ENCODE measurements at places on chromosomes 1 and 21.

DNA sequence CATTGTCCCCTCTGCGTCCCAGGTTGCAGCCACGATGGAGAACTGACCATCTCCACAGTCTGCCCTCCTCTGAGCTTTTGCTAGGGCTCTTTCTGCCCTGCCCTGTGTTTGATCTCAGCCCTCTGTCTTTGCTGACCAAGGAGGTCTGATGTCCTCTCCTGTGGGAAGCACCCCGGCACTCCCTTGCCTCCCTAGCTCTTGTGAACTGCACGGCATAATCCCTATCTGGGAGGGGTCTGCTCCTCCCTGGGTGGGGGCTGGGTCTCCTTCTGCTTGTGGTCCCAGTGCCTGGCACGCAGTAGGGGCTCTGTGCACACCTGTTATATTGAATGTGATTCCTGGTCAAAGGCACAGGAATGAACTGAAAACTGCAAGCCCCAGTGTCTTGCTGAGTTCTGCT is 2.4 kb downstream of the DRAXIN start:
- no peak for DNase-seq

DNA sequence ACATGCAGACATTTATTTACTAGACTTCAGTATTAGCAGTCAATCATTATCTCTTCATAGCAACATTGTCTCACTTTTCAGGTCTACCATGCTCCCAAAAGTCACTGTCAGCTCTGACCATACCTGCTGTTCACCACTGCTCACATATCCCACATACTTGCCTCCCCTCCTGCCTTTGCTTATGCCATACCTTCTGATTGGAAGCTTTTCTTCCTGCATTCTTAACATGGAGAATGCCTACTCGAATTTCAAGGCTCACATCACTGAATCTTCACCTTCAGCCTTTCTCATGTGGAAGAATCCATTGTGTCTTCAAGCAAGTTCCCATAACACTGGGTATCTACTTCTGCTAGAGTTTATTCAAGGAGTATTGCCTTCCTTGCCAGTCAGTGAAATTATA is 135.4 kb downstream of the NTNG1 start:
- DNase-seq, result no peak

DNA sequence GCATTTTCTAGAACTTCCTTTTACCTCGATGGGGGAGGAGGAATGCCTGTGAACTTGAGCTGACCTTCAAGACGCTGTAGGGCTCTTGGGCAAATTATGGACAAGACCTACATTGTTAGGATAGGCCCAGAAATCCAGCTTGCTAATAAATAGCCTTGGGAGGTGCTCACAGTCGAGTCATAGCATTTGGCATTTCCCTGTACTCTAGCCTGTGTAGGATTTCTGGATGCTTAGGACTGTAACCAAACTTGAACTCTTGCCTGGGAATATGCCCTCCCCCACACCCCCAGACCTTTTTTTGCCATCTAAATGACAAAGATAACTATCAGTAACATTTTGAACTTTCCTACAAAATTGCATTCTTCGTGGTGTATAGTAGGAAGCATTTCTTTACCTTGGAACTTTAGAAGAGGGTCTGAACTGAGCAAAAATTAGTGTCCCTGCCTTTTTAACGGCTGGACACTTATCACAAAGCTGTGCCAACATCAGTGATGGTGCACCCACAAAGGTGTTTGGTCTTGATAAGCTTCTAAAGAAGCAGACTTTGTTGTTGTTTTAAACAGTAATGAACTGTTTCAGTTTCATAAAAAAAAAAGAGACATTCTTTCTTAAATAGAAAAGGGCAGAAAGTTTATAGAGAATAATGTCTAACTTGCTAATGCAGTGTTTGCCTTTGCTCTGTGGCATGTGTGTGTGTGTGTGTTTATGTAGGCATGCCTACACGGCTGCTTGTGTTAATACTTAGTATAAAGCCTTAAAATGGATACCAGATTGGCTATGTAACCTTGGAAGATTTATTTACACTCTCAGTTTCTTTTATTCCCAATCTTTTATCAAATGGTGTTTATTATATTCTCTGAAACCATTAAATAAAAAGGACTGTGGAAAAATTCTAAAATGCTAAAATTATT is 88.2 kb downstream of the NFIA start:
- no peak for DNase-seq

- no peak for DNase-seq
Measured at GRCh38 chr1:84265867-84266266, 35.6 kb upstream of the SAMD13 start.

DNA sequence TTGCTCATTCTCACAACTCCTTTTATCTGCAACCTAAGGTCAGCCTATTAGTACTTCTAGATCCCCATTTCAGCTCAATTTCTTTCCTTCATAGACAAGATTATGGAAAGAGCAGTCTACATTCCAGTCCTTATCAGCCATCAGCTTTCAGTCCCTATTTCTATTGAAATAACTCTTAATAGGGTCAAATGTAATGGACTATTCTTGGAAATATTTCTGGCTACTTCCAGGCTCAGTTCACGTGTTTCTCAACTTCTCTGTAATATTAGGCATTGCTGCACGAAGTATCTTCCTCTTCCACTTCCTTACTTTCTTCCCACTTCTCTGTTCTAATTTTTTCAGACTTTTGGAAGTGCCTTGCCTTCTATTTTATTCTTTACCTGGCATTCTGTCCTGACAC is 232.9 kb upstream of the USP25 start:
- no peak for DNase-seq

GRCh38 chr1:225526878-225527277 is 99.0 kb upstream of the LBR start:
- no peak for DNase-seq

DNA sequence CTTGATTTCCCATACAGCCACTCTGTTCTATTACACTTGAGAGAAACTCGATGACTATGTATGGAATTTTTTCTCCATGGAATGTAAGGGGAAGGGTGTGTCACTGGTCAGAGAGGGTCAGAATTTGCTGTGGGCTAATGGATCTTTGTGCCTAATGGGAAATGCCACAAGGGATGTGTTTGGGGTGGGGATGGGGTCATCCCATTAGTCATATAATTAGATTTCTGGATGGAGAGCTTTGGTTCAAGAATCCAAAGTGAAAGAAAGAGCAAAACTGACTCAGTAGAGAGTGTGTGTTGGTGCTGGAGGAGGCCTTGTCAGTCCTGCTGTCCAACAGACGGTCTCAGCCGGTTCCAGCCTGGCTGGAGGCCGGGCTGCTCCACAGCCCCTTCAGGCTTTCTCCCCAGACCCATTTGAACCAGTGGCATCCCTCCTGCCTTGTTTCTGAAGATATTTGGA is 86.4 kb downstream of the LAMC2 start:
- no peak for DNase-seq

GRCh38 chr1:85328713-85329397 is 52.4 kb upstream of the BCL10 start:
- DNase-seq, result no peak

- DNase-seq, result no peak
Measured at GRCh38 chr1:155254228-155254713, 1.0 kb downstream of the ENTREP3 start.

DNA sequence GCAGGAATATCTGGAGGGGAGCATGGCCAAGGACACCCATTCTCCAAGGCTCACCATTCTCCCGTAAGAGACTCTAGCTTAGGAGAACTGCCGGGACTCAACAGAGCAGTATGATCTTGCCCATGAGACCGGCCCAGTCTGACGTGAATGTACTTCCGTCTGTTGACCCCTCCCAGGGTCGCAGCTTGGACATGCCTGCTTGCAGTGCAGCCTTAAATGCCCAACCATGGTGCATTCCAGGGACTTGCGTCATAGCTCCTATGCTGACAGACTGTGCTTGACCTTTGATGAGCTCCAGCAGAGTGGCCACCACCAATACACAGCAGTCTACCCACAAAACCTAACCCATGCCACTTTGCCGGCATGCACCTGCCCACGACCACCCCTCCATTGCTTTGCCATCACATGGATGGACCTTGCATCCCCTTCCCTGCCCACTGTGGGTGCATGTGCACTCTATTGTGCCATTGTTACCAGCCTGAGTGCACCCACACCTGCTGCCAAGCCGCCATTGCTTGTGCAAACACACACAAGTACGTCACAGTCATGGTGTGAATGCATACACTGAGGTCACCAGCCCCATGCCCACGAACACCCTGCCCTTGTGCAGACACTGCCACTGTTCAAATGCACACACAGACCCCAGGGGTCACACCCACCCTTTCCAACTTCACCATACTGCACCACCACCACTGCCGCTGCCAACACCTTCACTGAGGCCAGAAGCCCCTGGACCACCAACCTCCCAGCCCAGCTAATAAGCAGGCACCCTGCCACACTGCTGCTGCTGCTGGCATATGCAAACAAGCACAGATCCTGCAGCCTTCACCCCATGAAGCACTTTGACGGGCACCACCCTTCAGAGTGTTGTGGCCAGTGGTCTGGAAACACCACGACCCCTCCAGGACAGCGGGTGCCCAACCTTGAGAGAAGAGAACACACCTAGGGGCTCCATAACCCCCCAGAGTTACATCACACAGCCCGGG is 1141.3 kb downstream of the BRINP3 start:
- no peak for DNase-seq

- DNase-seq, result no peak
Measured at GRCh38 chr1:185042737-185043136, 2.6 kb upstream of the RNF2 start.

GRCh38 chr1:11748294-11749202 is 12.6 kb downstream of the AGTRAP start:
- DNase-seq, result no peak

DNA sequence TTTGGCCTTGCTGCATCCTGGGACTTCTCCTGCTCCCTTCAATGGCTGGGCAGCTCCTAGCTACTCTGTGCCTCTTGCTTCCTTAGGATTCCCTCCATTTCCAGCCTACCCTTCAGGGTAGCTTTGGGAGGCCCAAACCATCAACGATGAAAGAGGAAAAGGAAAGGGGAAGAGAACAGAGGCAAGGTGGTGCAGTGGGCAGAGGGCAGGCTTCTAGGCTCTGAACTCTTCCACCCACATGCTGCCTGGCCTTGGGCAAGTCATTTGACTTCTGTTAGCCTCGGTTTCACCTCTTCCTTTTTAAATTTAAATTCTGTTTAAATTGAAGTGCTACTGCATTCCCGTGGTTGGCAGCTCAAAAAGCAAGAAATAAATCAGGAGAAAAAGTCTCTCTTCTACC is 5.7 kb upstream of the PPM1J start:
- no peak for DNase-seq

GRCh38 chr1:198143797-198144196 is 13.0 kb upstream of the NEK7 start:
- no peak for DNase-seq

DNA sequence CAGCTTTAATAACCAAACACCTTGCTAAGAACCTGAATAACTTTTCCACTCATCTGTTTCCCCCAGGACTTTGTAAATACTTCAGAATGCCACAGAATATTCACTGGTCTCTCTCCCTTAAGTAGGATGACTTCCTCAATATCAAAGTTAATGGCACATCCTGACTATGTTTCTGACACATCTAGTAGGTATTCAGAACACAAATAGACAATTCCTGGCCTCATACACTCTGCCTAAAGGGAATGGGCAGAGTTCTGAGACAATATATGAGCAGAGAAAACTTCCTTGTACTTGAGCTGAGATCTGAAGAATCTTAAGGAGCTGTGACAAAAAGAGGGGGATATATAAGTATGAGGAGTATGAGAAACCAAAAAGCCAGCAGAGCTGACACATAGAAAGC is 34.8 kb downstream of the ANKRD13C start:
- no peak for DNase-seq

- no peak for DNase-seq
Measured at GRCh38 chr1:226111098-226111882, 48.8 kb downstream of the H3-3A start.

- no peak for DNase-seq
Measured at GRCh38 chr1:16146279-16147155, 9.4 kb downstream of the EPHA2 start.

DNA sequence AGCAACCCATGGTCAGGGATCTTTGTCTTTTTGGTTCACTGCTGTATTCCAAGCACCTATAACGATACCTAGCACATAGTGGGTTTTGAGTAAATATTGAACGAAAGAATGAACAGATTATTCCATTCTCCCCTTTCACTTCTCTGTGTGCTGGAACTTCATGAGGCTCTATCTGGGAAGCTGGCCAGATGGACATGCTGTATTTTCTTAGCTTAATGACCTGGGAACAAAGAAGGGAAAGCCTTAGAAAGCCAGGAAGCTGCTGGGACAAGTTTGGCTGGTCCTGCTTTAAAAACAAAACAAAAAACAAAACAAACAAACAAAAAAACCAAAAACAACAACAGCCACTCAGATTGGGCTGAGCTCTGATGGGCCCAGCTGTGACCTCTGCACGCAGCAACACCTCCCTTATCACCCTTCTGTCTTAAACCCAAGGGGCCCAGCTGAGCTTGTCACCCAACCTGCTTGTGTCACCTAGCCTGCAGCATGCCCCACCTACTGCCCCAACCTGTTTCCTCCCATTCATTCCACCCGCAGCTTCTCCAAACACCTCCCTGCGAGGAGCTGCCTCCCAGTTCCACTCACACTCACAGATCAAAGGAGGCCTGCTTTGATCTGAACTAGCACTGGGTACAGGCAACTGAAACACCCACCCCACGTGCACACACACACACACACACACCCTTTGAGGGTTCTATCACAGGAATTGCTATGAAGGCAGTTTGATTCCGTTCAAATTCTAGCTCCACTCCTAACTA is 37.1 kb downstream of the SLC30A1 start:
- no peak for DNase-seq

DNA sequence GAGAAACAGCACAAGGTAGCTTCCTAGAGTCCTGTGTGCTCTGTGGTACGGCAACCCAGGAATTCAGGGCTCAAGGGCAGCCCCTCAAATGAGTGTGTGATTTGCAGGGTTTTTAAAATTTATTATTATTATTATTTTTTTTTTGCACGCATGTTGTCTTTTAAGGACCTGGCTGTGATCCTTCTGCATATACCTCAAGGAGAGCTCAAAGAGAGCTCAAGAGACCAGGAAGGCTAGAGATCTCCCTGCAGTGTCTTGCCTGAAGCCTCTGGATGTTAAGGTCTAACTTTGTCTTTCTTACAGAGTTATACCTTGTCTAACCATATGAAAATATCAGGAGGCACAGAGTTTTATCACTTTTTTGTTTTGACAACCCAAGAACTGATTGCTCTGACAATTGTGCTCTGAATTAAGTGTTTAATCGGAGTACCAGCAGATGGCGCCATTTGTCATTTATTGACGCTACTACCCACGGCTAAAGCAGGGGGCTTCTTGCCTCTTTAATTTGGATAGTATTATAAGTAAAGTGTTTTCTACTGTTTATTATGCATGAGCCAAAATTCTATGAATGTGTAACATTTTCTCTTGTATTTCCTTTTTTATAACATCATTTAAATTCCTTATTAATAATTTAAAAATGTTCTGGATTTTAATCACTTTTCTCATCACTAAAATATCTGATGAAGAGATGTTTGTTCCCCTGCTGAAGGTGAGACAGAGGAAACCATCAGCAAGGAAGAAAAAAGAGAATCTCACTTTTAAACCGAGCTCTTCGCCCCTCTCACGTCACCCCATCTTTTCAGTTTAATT is 35.8 kb upstream of the LMO4 start:
- peak; percentile 42 for DNase-seq

Data from CD4-positive, alpha-beta T cell treated with Interleukin-15 for 1 hour (primary cell).